ENCODE measurements at places on chromosomes 1 and 21. TPM values are rescaled to one million over a fixed set of nuclear protein-coding genes. Genes with fewer than 3 reads are reported as not detected.

The DCST1 gene
- total RNA-seq = not detected

The C1orf74 gene
- 6.1 TPM for total RNA-seq

DNA sequence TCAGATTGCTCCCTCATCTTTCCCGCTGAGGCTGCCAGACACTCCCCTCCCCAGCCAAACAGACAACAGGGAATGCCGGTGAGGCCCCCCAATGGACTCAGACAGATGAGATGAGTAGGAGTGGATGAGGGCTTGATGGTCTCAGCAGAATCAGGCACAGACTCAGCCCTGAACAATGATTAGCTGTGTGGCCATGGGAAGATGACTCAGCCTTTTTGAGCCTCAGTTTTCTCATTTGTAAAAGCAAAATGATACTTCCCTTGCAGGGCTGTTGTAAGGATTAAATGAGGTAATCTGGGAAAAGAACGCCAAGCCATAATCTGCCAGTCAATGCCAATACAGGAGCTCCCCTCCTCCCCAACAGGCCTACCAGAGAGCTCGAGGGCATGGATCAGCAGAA lies 12.4 kb downstream of the C1orf198 start:
- DNase-seq = no peak

The SYNJ1 gene
- 5.5 TPM for total RNA-seq

GRCh38 chr1:224433701-224434672 lies 610 bp downstream of the WDR26 start:
- DNase-seq = no peak

DNA sequence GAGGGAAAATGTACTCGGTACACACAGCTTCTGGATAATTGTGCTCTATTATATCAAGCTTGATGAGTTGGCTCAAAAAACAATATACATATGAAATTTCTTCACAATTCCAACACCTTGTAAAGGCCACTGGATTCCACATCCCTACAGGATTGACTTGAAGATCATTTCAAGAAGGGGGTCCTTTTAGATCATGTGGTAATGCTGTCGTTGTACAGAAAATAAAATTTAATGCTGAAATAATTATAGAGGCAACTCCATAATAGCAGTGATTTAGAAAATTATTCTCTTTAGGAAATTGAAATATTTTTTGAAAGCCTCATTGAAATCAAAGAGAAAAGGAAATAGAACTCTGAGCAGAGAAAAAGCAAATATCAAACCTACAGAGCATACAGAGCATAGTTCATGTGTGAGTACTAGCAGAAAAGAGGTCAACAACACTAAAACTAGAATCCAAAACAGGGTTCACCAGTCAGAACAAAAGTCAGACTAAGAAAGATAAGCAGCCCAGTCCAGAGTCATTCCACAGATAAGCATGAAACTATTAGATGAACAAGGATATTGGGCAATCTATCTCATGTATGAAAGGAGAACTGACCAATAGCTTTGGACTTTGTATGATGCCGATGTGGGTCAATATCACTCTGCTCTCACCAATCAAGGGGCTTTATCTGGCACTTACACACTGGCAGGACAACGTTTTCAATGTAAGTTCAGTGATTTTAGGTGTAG lies 79.5 kb upstream of the PALMD start:
- DNase-seq = no peak

- DNase-seq = no peak
Observed at GRCh38 chr1:64147045-64147724, 56.2 kb upstream of the UBE2U start.

GRCh38 chr21:37527716-37528115 lies 161.1 kb downstream of the DYRK1A start:
- DNase-seq = no peak

GRCh38 chr1:226634166-226634588 lies 85.6 kb downstream of the STUM start:
- peak; percentile 37 for DNase-seq

DNA sequence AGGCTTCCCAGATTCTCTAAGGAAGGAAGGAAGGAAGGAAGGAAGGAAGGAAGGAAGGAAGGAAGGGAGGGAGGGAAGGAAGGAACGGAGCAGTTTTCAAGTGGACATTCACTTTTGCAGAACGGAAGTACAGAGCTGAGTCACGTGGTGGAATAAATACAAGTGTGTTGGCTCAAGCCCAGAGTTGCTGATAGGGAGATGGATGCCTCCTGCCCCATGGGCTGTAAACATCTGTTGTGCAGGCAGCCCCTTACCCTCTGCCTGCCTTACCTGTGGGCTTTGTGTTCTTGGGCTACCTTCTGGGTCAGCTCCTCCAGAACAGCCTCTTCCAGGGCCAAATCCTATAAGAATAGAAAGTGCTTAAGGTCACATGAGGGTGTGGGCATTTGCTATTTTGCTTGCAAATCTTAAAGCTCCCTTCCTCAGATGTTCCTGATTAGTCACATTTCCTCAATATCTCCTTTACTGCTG lies 121.7 kb downstream of the SMYD2 start:
- peak; percentile 27 for DNase-seq

The ZNF683 gene
- total RNA-seq = not detected

The NEK7 gene
- 28.0 TPM for total RNA-seq

- DNase-seq = no peak
Observed at GRCh38 chr1:6585841-6586240, 6.0 kb downstream of the ZBTB48 start.

DNA sequence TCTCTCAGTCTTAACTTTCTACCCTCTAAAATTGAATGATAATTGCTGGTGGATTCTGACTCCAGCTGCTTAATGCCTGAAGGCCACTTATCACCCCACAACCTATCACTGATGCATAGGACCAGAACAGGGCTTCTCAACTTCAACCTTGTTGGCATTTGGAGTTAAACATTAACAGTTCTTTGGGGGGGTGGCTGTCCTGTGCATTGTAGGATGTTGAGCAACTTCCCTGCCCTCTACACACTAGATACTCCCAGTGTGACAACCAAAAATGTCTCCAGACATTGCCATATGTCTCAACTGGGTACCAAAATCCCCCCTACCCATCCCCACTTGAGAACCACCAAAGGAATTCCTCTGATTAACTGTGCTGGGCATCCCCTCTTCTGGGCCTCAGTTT lies 275.4 kb upstream of the TMEM51 start:
- no peak for DNase-seq

The CD1C gene
- not detected for total RNA-seq

DNA sequence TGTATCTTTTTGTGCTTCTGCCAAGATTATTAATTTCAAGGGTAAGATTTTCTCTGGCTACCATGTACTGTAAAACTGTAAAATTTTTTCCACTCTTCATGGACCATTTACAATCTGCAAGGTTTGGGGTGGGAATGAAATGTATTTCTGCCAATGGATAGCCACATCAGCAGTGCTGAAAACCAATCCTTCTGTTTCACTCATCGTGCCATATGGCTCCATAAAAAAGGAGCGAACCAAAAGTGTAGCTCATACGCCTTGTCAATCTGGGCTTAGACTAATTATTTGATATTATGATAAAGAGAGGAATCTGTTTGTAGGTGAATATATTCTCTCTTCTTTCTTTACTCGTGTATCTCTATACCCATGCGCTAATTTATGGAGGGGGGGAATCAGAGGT lies 3.0 kb upstream of the SLC44A5 start:
- no peak for DNase-seq

The OLFML2B gene
- 0.55 TPM for total RNA-seq

The VSIG8 gene
- not detected for total RNA-seq

GRCh38 chr21:41589620-41590175 lies 81.7 kb upstream of the TMPRSS2 start:
- no peak for DNase-seq

DNA sequence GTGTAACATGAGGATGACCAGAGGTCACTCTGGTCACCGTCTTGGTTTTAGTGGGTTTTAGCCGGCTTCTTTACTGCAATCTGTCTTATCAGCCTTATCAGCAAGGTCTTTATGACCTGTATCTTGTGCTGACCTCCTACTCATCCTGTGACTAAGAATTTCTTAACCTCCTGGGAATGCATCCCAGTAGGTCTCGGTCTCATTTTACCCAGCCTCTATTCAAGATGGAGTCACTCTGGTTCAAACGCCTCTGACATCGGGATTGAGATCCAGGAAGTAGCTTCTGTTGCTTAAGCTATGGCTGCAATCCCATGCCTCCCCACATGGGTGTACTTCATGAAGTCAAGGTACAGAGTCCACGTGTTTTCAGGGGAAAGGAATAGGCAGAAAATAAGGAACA lies 19.9 kb downstream of the FMN2 start:
- DNase-seq = no peak

- DNase-seq = no peak
Observed at GRCh38 chr1:2547210-2548067, 8.7 kb upstream of the TNFRSF14 start.

The LCE2C gene
- not detected for total RNA-seq

GRCh38 chr1:210299501-210299900 lies 29.2 kb upstream of the HHAT start:
- DNase-seq = no peak

- no peak for DNase-seq
Observed at GRCh38 chr1:101738475-101738874, 258.3 kb downstream of the OLFM3 start.

DNA sequence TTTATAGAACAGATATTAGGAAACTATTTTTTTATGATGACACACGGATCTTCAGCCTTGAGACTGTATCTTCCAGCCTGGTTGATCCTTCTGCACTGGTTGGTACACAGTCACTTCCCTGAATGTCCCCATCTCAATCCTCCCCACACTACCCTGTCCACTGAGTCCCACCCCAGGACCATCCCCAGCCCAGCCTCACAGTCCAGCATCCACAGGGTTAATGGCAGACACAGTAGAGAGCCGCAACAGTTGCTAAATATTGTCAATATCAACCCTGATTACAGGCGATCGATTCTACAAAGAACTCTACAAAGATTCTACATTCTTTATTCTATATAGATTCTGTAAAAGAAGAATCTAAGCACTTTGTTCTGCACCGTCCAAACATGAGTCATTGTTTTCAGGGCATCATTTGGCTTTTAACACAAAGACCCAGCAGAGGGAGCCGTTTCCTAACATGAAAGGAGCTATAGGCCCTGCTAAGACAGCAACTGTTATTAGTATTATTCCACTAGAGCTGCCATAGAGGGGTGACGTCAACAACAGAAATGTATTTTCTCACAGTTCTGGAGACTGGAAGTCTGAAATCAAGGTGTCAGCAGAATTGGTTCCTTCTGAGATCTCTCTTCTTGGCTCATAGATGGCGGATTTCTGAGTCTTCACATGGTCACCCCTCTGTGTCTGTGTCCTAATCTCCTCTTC lies 30.1 kb upstream of the IFNAR2 start:
- peak; percentile 93 for DNase-seq

DNA sequence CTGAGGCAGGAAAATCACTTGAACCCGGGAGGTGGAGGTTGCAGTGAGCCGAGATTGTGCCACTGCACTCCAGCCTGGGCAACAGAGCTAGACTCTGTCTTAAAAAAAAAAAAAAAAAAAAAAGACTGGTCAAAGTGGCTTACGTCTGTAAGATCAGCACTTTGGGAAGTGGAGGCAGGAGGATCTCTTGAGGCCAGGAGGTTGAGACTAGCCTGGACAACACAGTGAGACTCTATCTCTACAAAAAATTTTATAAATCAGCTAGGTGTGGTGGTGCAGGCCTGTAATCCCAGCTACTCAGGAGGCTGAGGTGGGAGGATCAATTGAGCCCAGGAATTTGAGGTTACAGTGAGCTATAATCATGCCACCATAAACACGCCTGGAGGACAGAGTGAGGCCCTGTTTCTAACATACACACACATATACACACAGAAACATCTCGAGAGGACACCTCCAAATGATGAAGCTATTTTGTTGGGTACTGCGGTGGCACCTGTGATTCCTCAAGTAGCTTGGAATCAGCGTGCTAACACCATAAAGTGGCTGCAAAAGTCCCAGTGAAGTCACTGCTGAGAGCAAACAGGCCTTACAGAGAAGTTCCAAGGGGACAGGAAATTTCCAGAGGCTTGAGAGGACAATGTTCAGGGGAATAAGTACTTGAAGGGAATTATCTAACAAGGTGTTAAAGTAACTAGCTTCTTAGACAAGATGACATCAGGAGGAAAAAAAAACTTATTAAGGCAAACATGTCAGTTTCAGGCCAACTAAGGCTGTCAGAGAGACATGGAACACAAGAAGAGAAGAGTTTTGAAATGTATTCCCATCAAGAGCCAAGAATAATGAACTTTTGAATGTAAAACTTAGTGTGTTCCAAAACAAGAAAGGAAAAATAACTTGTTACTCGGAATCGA lies 1.3 kb downstream of the NADK start:
- DNase-seq = no peak

The OR2T2 gene
- total RNA-seq = not detected

DNA sequence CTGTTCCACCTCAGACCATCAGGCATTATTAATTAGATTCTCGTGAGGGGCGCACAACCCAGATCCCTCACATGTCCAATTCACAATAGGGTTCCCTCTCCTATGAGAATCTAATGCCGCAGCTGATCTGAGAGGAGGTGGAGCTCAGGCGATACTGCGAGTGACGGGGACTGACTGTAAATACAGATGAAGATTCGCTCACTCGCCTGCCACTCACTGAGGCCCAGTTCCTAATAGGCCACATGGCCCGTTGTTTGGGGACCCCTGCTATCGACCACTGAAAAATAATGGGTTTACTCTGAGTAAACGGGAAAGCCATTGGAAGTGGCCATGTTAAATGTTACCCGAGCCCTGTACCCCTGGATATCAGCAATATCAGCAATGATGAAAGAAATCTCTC lies 65.9 kb downstream of the GRIK1 start:
- no peak for DNase-seq

DNA sequence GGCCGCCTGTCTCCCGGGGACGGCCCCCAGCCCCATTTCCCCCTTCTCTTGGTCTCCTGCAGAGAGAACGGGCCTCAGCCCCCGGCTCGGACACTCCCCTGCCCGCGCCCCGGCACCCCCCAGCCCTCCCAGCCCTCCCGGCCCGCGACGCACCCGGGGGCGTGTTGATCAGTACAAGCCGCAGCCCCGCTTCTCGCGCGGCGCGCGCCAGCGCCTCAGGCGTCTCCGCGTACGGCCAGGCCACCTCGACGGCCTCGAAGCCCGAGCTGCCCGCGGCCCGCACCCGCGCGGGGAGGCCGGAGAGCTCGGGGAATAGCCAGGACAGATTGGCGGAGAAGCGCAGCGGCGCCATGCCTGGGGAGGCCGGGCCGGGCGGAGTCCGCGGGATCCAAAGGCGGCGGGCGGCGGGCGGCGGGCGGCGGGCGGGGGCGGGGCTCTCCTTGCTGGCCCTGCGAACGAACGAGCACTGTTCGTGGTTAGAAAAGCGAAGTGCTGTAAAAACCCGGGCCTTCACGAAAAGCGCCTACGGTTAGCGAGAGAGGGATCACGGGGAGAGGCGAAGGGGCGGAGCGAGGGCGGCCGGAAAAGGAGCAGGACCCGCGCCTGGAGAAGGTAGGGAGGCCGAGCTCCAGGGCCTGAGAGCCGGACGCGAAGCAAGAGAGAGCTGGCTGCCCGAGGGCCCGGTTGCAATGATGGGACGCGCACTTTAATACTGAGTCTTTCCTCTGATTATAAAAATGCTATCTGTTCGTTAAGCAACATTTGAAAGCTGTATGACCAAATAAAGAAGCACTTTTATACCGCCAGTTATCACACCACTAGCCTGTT lies at the start of gene HYI:
HYI (minus strand) TSS at position 490 of the 828 bp plus-strand sequence; CDS start at position 352, 138 bp downstream.
- peak; percentile 94 for DNase-seq

GRCh38 chr1:115319706-115320105 lies 18.3 kb downstream of the NGF start:
- no peak for DNase-seq
